ENCODE measurements at places on chromosomes 6 and 20.

DNA sequence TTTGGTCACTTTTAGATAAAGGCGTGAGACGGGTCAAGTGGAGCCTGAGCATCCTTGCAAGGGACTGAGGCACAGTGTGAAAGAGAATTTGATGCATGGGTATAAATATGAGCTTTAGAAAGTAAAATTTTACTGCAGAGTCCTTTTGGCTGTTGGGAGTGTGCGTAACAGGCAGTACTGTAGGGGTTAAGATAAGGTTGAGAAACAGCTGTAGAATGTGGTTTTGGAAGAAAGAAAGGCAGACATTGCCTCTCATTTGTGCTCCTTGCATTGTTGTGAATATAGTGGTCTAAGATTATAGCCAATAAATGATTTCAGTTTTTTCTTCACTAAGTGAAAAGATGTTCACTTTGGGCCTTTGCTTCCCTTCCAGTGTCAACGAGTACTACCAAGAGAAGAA is 73.0 kb downstream of the RREB1 start:
- DNase-seq, result no peak

DNA sequence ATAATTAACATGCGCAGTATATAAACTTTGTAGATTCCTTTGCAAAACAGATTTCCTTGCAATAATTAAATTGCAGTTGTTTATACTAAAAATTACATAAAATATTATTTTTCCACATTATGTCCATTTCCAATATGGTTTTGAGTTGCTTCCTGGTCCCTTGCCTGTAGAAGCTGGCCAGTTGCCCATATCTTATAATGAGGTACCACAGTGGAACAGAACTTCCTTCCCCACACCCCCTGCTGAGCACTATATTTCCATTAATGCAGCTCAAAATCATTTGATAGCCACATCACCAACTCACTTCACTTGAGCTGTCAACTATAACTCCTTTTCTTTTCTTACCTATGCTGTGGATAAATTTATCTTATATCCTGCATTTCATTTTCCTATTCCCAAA is 194.6 kb downstream of the DST start:
- no peak for DNase-seq

GRCh38 chr6:73614802-73615201 is 39.0 kb downstream of the SLC17A5 start:
- no peak for DNase-seq

GRCh38 chr20:64261138-64261537 is 5.6 kb downstream of the PCMTD2 start:
- DNase-seq, result peak; percentile 74

DNA sequence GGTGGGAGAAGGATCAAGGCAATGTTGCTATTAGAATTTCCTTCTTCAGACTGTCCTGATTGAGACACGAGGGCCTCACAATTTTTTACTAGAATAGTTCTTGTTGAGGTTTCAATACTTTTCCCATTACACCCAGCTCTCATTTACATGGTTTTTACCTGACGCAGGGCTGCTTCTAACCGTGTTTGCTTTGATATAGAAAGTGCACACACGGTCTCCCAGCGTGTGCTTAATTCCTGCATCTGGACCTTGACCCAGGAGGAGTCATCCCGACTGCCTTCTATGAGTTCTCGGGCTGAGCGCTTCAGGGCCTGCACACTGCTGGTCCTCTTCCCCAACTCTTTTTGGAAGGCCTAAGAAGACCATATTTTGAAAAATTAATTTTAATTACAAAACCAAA is 160.2 kb downstream of the DST start:
- peak; percentile 67 for DNase-seq

DNA sequence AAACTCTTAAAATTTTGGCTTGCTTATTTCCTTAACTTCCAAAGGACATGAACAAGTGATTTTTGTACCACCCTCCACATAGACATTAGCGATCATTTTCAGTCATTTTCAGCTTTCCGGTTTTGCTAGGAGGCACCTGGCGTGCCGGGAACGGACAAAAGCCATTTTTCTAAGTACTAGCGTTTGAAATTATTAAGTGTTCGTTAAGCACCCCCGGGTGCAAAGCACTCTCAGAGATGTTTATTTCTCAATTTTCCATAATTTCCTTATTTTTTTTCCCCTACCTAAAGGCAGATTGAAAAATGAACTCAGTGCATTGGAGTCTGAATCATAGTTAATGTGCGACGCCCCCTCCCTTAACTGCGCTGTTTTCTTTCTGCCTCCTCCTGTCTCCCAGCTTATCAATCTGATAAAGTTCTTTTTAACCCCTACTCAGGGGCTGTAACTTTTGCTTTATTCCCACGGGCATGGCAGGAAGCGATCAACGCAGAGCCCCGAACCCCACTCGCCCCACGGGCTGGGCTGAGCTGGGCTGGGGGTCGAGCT is 58.2 kb downstream of the ZNF831 start:
- no peak for DNase-seq

DNA sequence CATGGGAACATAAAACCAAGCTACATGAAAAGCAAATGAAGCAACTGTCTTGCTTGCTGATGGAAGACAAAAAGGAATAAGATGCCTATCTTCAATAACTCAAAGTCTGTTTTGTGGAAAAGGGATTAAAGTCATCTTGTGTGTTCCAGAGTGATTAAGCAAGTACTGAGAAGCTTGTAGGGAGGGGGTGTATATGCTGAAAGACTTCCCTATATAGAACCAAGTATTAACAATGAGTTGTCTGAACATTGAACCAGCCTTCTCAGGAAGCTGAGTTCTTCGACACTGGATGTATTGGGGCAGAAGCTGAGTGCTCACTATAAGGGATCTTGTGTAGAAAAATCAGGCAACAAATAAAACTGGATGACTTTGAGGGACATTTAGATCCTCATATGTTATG is 451.8 kb downstream of the CD83 start:
- DNase-seq, result no peak

- DNase-seq, result no peak
These were observed 87.8 kb downstream of the SLC22A3 start for GRCh38 chr6:160435935-160436334.

- DNase-seq, result no peak
These were observed 72.7 kb downstream of the CLIC5 start for GRCh38 chr6:45942953-45943352.

- DNase-seq, result no peak
These were observed at the start of gene NRN1 for GRCh38 chr6:6006428-6007365. Gene NRN1, minus strand, starts transcription at chr6:6006925. Its CDS starts 176 bp downstream, at chr6:6006749.

DNA sequence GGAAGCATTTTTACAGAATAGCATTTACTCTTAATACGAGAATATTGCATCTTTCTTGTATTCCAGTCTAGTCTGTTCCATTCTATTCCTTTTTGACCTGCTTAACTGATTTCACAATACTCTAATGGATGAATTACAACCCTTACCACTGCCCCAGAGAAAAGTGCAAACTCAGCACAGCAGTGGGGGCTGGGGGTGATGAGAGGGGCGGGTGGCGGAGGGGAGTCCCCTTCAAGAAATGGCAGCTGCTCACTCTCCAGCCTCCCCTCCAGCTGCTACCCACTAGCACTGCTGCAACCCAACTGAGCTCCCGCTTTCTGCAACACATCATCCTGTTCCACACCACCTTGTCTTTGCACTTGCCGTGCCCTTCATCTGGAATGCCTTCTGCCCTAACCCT is 30.1 kb downstream of the PIM1 start:
- no peak for DNase-seq

DNA sequence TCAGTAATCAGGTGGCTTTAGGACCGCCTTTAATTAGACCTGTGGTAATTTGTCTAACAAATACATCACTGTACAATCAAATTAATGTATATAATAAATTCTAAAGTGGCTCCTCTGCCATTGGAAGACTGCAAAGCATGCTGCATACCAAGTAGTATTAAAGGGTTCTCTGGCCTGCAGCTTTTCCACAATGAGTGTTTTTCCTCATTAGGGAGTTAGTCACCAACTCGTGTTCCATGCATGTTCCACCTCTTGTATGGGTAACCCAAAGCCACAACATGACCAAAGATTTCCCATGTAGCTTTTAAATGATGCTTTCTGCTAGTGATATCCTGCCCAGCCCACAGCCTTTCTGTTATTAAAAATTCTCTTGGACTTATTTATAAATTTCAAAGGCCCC is 218.7 kb downstream of the FUT9 start:
- DNase-seq, result no peak

DNA sequence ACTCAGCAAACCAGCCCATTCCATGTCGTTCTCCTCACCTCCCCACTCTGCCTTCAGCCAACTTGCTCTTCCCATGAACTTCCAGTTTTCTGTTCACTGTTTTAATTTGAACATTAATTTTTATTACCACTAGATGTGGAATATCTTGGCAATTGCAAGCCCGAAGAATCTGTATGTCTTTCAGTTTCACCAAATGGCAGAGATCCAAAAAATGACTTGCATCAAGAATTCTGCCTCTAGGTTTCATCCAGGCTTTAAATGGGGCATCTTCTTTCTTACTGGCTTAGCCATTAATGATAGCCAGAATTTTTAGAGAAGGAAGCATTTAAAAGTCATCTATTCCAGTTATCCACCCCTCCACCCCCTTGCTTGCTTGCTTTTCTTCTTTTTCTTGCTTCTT is 39.0 kb downstream of the CAP2 start:
- no peak for DNase-seq

DNA sequence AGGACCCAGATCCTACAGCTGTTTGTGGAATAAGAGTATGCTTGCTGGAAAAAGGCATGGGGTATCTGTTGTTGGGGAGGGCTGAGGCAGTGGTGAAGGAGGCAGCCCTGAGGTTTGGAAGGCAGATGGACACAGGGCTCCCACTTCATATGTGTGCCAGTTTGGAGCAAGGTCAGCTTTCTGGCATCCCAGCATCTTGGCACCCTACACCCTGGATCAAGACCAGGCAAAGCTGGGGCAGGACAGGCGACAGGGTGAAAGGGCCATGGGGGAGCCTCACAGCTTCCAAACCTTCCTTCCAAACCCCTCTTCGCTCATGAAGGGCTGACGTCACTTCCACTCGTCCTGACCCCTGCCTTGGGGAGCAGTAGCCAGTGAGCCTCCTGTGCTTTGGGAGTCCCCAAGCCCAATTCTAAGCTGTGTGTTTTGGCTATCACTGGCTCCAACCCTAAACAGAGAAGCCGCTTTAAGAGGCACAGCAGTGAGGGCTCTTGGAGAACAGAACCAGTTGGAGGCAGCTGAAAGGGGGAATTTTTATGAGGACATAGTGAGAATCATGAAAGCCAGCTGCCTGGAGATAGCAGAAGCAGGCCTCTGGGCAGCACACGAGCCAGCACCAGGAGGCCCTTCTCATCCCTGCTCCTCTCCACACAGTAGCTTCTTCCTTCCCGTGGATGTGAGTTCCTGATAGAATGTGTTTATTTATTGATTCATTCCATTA is 448.6 kb upstream of the CDH4 start:
- no peak for DNase-seq

DNA sequence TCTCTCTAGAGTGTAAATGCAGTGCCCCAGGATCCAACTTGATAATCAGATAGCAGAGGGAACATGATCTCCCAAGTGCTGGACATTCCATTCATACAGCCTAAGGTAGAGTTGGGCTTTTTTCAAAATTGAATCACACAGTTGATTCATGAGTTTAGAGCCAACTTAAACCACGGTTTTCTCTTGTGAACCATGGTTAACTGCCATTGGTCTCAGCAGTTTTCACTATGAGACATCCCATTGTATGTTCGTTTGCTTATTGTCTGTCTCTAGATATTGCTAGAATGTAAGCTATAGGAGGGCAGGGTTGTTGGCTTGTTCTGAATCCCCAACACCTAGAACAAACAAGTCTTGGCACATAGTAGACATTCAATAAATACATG is 37.2 kb upstream of the TAF8 start:
- DNase-seq, result no peak

DNA sequence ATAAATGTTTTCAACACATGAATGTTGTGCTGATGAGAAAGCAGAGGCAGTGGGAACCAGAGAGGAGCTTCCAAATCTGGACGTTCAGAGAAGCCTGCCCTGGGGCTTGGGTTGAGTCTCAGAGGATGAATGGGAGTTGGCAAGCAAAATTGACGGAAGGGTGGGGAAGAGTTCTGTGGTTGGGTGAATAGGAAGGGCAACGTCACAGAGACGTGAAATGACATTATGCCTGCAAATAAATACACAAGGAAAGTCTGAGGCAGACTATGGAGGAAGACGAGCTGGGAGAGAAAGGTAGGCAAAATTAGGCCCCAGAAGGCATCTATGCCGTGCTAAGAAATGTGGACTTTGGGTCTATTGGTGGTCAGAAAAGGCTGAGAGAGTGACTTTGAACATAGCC is 25.2 kb upstream of the SGK1 start:
- no peak for DNase-seq

GRCh38 chr20:36447101-36447500 is 94.2 kb upstream of the MYL9 start:
- DNase-seq, result peak; percentile 36

DNA sequence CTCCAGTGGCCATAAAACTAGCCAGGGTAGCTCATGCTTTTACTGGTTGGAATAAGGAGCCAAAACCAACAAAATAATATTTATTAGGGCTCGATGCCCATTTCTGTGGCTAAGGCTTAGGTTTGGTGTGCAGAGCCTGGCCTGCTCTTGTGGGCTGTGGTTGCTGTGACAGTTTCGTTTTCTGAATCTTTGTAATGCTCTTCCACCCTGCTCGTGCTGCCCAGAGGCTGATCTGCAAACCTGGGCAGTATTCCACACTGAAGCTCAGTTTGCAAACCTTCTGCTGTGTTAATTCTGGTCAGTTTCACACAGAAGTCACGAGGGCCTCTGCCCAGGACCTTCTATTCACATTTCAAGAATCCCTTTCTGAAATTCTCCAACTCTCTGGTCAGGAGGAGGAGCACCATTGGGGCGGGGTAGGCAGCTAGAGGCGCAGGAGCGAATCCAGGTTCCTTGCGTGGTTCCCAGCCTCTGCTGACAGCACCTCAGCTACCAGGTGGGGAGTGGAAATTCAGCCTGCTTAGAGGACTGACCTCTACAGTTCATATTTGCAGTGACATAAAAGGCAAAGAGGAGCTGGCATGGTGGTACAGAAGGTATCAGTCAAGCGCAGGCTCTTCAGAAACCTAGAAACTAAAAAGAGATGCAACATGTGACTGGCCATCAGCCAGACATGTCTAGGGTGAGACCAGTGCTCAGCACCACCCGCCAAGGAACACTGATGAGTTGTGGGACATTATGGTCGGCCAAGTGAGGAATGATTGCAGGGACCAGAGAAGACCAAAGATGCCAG is 14.3 kb upstream of the C20orf144 start:
- DNase-seq, result no peak

GRCh38 chr6:13788820-13789219 is 25.5 kb downstream of the MCUR1 start:
- no peak for DNase-seq

- DNase-seq, result no peak
These were observed 46.8 kb downstream of the MAP7 start for GRCh38 chr6:136503303-136504029.

DNA sequence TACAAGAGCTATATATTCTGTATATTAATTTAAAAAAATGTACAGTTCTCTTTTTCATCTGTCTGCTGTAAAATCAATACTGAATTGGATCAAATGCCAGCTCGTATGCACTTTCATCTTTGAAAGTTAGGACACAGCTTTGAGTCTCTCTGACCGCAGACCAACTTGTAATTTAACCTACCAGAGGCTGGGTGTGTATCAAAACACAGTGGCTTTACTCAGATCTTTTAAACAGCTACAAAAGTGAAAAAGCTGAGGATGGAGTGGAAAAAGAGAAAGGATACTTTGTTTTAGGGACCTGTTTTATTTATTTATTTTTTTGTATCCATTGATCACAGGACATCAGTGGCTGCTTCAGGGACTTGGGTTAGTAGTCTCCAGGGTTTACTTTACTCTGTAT is 44.1 kb downstream of the KIAA0408 start:
- DNase-seq, result no peak

All from hepatocyte (in vitro differentiated cells).